ENCODE measurements at places on chromosomes 5 and 9. TPM values are rescaled to one million over a fixed set of nuclear protein-coding genes. Genes with fewer than 3 reads are reported as not detected.

Gene DMAC1
- total RNA-seq, result 7.0 TPM

Gene SLC45A2
- total RNA-seq, result not detected

Gene LTC4S
- not detected for total RNA-seq

Gene OR1Q1
- total RNA-seq, result not detected

Gene JMY
- total RNA-seq, result 3.6 TPM

Gene ZNF883
- 3.6 TPM for total RNA-seq

Gene SUB1
- 536 TPM for total RNA-seq

Gene IARS1
- 166 TPM for total RNA-seq

Gene ZNF879
- total RNA-seq, result 0.76 TPM

Gene PCDHGA6
- total RNA-seq, result 1.5 TPM

Gene PRSS3
- total RNA-seq, result not detected

Gene INPP5E
- 2.4 TPM for total RNA-seq

Gene CAMK4
- 22.5 TPM for total RNA-seq

Gene NSUN2
- 63.2 TPM for total RNA-seq

Gene NUTM2G
- not detected for total RNA-seq

Gene IL13
- not detected for total RNA-seq

Gene MYOZ3
- not detected for total RNA-seq

Gene PCDHB15
- 2.1 TPM for total RNA-seq

Gene LCN1
- not detected for total RNA-seq

Gene F12
- total RNA-seq, result 7.3 TPM

Gene PCDHB16
- 3.7 TPM for total RNA-seq

Gene FAM151B
- total RNA-seq, result 2.4 TPM

Gene KCNN2
- 0.31 TPM for total RNA-seq

Gene TMEM215
- total RNA-seq, result not detected

Gene SPINK13
- not detected for total RNA-seq

Gene GPR151
- not detected for total RNA-seq

Gene GNE
- total RNA-seq, result 29.8 TPM

Gene PCDHB13
- total RNA-seq, result 2.0 TPM

Gene PIK3R1
- total RNA-seq, result 17.2 TPM

Gene BHMT
- not detected for total RNA-seq

Gene FOXD1
- total RNA-seq, result 5.4 TPM

Gene ZNF483
- total RNA-seq, result 0.21 TPM

Gene CATSPER3
- total RNA-seq, result 0.08 TPM

Gene LIX1
- not detected for total RNA-seq

Gene PLPPR1
- not detected for total RNA-seq

Gene GABRG2
- 3.9 TPM for total RNA-seq

Gene KCNV2
- total RNA-seq, result not detected

Gene SCGB3A1
- total RNA-seq, result not detected
